ENCODE measurements at places on chromosomes 5 and 9. TPM values are rescaled to one million over a fixed set of nuclear protein-coding genes. Genes with fewer than 3 reads are reported as not detected.

- no peak for DNase-seq
These were observed 40.3 kb upstream of the CDKN2AIPNL start for GRCh38 chr5:134451936-134452505.

DNA sequence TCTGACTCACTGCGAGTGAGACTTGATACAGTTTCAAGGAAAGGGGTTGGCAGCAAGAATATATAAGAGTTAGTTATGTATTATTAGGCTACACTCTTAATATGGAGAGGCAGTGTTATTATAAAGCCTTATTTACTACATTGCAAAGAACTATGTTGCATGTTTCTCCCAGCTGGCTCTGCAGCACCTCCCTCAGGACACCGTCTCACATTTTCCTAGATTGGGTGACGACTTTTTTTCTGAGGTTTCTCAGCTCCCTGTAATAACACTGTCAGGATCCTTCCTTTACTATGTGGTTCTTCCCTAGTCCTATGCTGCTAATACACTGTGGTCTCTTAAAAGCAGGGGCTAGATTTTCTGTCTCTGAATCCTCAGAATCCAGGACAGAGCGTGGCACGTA is 153.7 kb downstream of the INSYN2B start:
- DNase-seq, result no peak

IFNA13 gene
- not detected for total RNA-seq

CNTRL gene
- total RNA-seq, result 65.1 TPM

TJP2 gene
- 12.9 TPM for total RNA-seq

AGXT2 gene
- not detected for total RNA-seq

PCDHB14 gene
- total RNA-seq, result not detected

Measured in activated CD4-positive, alpha-beta memory T cell treated with anti-CD3 and anti-CD28 coated beads for 36 hours (primary cell).